ENCODE measurements at places on chromosomes 2 and 18.
A peak's percentile ranks its signal among the peaks of the same experiment; 100 is the strongest.

GRCh38 chr2:240707821-240708220 lies 16.2 kb downstream of the AQP12A start:
- no peak for DNase-seq

DNA sequence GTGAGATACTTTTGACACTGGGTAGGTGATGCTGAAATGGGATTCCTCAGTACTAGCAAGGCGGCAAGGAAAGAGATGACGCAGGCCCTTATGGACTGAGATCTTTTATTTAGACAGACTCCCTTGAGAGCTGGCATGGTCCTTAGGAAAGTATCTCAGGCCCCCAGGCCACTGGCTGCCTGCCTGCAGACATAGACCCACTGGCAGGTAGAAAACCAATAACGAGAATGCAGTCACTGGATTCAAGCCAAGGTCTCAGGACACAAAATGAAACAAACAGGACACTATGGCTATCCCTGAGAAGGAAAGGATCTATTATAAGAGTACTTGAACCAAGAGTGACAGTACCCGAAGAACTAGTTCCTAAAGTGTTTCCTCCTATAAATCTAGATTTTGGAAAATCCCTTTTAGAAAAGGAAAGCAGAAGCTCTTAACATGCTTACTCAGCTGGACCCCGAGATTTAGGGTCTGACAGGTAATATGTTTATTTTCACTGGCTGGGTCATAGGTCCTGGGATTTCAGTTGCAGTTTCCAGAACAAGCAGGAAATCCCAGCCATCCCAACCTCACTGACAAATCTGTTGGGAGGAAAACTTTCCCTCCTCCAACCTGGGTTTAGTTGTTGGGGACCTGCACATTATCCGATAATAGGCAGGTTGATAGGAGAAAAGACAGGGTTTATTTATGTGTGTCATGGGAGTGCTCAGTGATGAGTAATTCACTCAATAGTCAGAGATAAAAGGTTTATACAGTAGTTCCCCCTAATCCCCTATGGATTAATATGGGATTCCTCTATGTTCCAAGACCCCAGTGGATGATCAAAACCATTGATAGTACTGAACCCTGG lies 44.5 kb downstream of the COMMD1 start:
- no peak for DNase-seq

GRCh38 chr2:38533180-38533579 lies 69.5 kb downstream of the HNRNPLL start:
- no peak for DNase-seq

GRCh38 chr2:78281164-78281563 lies 744.3 kb upstream of the REG3G start:
- no peak for DNase-seq

DNA sequence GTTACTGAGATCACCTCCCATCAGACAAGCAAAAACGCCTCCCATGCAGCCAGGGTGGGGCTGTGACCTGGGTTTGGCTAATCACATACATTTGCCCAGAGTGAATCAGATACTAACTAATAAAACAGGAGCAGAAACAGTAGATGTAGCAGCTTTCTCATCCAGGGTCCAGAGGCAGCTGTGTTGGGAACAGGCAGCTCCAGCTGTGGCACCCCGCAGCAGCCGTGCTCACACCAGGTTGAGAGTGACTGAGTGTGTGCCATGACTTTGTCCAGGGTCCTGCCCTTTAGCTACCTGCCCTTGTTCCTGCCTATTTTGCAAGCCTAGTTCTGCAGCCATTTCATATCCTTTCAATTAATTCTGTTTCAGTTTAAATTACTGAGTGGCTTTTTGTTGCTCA lies 20.5 kb downstream of the DDX18 start:
- DNase-seq = no peak

- peak; percentile 44 for DNase-seq
Measured at GRCh38 chr2:189300916-189301315, 121.4 kb upstream of the COL5A2 start.

DNA sequence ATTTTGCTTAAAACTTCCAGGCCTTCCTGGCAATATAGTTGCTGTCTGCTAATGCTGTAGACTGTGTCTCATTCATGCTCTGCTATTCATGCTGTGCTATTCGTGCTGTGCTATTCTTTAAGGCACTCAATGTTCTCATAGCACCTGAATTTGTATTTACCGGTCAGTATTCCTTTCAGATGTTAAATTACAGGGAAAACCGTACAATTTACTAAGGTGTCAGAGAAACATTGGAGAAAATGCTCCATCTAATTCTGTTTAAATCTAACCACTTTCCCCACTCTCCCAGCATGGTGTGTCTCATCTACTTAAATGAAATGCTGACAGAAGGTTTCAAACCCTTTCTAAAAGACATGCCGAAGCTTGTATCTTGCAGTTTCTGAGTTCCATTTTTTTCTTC lies 25.0 kb downstream of the FAM171B start:
- no peak for DNase-seq

DNA sequence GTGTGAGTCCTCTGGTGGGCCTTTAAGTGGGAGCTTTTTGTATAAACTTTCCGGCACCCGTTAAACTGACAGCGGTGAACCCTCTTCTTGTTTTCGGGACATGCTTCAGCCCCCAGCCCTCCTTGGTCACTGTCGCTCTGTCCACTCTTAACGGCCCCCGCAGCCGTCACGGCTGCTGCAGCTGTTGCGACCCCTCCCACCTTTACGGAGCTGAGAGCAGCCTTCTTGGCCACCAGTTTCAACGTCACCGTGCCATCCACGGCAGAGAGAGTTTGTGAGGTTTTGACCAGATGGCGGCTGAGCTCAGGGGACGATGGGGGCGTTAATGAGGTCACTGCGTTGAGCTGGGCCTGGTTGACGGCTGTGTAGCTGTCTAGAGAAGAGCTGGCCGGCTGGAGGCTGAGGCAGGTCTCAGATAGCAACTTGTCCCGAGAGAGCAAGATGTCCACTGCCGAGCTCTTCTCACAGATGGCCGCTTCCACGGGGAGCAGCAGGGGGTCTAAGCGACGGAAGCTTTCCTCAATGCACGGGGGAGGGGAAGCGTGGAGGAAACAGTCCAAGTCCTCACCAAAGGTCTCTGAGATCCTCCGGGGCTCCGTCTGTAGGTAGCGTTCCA lies 41.9 kb downstream of the KLF7 start:
- DNase-seq = no peak

DNA sequence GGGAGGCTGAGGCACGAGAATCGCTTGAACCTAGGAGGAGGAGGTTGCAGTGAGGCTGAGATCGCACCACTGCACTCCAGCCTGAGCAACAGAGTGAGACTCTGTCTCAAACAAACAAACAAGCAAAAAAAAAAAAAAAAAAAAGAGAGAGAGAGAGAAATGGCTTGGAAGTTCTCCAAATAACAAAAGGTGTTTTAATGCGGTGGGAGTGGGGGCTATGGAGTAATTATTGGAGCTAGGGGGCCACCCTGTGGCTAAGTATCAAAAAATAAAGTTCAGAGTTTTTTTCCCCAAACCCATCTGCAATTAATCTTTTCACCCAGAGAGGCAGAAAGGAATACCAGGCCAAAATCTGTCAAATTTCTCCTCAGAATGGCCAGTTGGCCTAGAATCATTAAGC lies 23.0 kb upstream of the CEP68 start:
- DNase-seq = no peak

DNA sequence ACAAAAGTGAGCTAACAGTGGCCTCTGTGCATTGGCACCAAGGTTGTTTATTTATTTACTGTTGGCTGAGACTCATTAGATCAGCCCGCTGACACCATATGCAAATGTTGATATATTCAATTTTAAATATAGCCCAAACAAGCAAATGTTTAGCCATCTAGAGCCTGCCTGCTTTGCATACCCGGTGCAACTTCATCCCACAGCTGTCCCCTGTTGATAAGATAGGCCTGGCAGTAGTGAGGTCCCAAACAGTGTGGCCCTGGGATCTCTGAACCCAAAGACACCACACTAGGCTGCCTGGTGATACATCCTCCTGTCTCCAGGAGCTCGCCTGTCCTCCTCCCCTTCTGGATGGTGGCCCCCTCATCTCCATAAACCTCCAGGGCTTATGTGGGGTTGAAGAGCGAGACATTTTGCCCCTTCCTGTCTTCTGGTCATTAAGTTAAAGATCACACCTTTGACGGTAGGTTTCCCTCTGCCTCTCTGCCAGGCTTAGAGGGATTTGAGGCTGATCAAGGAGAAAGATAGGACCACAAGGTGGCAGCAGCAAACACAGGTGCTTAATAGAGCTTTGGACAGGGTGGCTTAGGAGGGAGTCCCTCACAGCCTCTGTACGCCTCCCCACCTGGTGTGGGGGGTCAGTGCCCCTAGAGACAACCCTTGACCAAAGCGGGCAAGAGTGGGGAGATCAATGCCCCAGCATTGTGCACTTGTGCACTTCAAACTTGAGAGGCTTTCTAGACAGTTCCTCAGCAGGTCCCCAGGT lies 23.7 kb upstream of the MYO5B start:
- peak; percentile 13 for DNase-seq

DNA sequence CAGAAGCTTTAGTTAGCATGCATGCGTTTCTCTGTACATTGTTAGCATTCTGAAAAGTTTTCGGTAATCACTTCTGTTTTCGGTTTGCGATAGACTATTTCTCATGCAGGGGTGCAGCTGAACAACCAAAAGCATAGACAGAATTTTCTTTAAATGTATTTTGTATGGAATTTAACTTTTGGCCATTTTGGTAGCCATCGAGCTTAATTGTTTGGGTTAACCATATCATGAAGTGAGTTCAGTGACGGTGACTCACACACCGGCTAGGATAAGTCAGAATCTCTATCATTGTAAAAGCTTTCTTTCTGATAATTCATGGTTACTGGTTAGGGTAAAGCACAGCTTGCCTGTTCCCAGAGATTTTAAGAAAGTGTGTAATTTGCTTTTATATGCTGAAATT lies 107.2 kb downstream of the CD226 start:
- DNase-seq = no peak

GRCh38 chr2:18659915-18660314 lies 70.5 kb upstream of the NT5C1B start:
- no peak for DNase-seq

DNA sequence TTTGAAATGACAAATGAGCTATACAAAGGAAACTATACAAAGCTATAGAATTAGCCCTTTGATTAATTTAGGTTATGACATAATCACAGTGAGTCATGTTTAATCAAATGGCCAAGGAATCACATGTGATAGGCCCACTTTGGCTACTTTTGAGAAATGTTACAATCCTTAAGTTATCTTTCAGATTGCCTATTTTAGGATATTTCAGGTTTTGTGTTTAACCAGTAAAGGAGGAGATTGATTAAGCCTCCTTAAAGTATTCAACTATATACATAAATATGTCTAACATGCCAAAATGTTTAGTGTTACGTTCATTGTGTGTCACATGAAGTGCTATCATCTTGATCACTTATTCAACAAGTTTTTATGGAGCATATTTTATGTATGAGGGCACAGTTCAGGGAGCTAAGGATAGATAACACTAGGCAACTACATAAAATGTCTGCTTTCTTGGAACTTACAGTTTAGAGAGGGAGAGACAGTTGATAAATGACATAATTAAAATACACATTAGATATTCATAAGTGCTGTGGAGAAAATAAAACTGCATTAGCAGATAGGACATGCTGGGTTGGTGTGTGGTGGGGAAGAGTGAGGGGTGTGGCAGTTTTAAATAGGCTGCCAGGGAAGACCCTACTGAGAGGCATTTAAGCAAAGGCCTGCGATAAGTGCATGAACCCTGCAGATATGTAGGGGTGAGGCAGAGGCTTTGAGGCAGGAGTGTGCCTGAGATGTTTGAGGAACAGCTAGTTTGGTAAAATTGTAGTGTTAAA lies 77.2 kb downstream of the LTBP1 start:
- no peak for DNase-seq

DNA sequence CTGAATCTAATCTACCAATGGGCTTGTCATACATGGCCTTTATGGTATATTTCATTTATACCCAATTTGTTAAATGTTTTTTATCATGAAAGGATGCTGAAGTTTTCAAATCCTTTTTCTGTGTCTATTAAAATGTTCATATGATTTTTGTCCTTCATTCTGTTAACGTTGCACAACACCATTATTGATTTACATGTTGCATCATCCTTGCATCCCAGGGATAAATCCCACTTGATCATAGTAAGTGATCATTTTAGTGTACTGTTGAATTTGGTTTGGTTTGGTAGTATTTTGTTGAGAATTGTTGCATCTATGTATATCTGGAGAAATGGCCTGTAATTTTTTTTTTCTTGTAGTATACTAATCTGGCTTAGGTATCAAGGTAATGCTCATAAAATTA lies 9.4 kb downstream of the SP100 start:
- no peak for DNase-seq

GRCh38 chr2:112047537-112048235 lies 7.4 kb upstream of the TMEM87B start:
- DNase-seq = no peak

DNA sequence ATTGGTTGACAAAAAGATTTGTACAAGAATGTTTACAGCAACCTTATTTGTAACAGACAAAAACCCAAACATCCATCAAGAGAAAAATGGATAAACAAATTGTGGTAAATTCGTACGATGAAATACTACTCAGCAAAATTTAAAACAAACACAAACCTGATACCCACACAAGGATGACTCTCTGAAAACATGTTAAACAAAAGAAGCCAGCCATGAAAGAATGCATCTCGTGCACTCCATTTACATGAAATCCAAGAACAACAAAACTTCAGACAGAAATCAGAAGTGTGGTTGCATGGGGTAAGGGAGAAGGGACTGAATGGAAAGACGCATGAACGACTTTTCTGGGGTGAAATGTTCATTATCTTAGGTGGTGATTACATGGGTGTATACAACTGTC lies 93.4 kb downstream of the SLC25A12 start:
- DNase-seq = no peak

- no peak for DNase-seq
Measured at GRCh38 chr2:128159437-128159836, 68.4 kb downstream of the UGGT1 start.

- DNase-seq = peak; percentile 47
Measured at GRCh38 chr18:59272891-59273758, at the start of gene RAX. Gene RAX, minus strand, starts transcription at chr18:59273454. Its CDS starts 248 bp downstream, at chr18:59273206.

GRCh38 chr2:168157926-168158325 lies 89.5 kb downstream of the STK39 start:
- no peak for DNase-seq

- no peak for DNase-seq
Measured at GRCh38 chr18:33606621-33607020, 28.6 kb downstream of the ASXL3 start.

- DNase-seq = no peak
Measured at GRCh38 chr18:49911427-49911826, 98.1 kb upstream of the ACAA2 start.

DNA sequence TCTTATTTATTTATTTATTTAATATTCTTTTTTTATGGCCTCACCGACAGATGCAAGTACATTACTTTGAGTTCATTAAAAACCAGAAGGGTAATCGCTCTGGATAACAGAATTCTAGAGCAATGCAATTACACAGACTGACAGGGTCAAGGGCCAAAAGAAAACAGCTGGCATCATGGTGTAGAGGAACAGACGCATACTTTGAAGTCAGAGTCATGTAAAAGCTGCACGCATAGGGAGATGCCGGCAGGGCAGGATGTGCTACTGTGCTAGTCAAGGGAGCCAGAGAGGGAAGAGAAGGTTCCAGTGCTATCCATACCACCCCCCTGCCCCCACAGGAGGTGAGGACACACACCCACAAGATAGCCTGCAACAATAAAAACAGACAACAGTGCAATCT lies 115.2 kb upstream of the TFCP2L1 start:
- DNase-seq = no peak

All from stimulated activated CD4-positive, alpha-beta T cell treated with anti-CD3 and anti-CD28 coated beads, Interleukin-1b, Interleukin-23, amount 100 ng/mL, for 48 hours (primary cell).